ENCODE measurements at places on chromosomes 13 and 19. TPM values are rescaled to one million over a fixed set of nuclear protein-coding genes. Genes with fewer than 3 reads are reported as not detected.

DNA sequence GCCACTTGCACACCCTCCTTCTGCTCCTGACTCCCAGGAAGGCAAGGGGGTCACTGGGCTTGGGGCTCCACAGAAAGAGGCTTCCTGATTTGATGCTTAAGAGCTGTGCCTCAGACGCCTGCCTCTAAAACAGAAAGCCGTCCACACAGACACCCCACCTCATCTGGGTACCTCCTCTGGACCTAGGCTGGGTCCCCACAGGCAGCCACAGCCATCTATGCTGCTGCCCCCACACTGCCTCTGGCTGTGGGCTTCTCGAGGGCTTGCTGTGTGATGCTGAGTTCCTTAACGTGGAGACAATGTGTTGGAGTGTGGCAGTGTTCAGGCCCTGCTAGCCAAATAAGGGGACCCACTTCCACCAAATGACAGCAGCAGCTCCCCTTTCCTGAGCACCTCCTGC lies 8.5 kb upstream of the ZSCAN22 start:
- no peak for DNase-seq

The ZNF562 gene
- 25.1 TPM for polyA plus RNA-seq

- DNase-seq, result no peak
Measured at GRCh38 chr19:1220976-1221903, 15.7 kb downstream of the STK11 start.

The ZNF415 gene
- 17.6 TPM for polyA plus RNA-seq

The RNF17 gene
- not detected for polyA plus RNA-seq

The FUT3 gene
- 0.70 TPM for polyA plus RNA-seq

DNA sequence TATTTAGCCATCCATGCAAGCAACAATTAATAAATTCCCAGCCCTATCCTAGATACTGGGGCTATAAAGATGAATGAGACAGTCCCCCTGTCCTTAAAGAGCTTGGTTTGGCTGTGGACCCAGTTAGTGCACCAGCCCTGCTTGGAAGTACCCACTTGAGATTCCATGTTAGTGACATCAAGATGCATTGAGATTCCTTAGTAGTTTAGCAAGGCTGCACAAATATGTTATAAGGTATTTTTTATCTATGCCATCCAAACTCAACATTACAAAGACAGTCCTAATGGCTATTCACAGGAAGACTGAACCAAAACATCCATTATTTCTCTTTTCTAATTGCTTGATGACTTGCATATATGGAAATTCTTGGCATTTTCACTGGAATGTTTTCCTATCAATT lies 48.8 kb upstream of the RAP2A start:
- DNase-seq, result no peak

DNA sequence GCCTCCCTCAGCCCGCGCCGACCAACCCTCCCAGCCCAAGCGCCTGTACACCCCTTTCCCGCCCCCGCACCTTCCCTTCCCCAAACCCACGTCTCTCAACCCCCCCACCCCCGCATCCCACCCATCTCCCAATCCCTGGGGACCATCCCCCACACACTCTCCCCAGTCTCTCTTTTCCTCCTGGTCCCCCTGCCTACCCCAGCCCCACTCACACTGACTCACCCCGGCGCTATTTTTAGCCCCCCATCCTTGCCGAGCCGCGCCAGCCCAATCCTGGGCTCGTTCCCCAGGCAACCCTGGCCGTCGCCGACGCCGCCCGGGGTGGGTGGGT lies 11.7 kb downstream of the CIC start:
- no peak for DNase-seq

The GNG7 gene
- 6.5 TPM for polyA plus RNA-seq

DNA sequence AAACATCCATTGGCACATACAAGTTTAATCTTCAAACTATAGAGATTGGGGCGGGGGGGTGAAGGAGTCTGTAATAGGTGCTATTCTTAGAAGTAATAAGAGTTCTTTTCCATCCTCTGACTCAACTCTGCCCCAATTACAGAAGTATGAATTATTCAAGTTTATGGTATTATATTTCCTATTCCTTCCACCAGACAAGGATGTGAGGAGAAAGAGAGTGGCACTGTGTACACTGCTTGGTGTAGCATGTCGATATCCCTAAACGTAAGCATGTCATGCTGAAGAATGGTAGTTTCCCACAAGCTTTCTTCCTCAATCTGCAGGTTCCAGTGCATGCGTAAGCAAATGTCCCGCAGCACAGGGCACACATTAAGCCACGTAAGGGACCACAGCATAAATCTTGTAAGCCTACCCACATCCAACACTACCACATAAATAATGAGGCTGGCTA lies 14.1 kb downstream of the BRD4 start:
- no peak for DNase-seq

The ACTMAP gene
- polyA plus RNA-seq, result 13.6 TPM

GRCh38 chr13:28953714-28954418 lies 133.7 kb downstream of the MTUS2 start:
- no peak for DNase-seq

DNA sequence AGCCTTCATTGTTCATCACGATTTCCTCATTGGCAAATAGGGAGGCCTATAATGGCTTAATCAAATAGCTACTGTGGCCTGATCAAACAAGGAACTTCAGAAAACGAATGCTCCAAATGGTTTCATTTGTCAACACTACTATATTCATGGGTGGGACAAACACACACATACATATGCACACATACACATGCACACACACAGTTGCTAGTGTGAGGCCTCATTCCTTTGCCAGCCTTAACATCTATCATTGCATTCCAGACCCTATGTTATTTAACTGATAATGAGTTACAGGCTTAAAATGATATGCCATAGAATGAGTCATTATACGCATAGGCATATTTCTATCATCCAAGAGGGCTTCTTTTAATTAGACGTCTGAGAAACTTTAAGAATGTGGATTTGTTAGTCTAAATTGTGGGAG lies 140.2 kb downstream of the KLF5 start:
- no peak for DNase-seq

The ZNF208 gene
- 12.4 TPM for polyA plus RNA-seq

DNA sequence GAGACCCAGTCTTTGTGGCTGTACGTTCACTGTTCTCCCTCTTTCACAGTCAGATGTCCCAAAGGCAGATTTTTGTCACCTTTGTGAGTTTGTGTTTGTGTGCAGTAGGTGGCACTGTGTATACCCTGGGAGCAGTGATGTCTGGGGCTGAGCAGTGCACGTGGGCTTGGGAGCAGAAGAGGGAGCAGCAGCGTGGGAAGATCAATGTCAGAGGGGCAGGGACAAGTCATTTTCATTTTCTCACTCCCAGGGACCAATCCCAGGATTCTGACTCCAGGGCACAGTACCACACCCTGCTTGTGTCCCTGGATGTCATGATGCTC lies 2.0 kb upstream of the PSG6 start:
- no peak for DNase-seq

The TNFSF11 gene
- polyA plus RNA-seq, result 0.53 TPM

The SLC25A41 gene
- 0.93 TPM for polyA plus RNA-seq

- DNase-seq, result no peak
Measured at GRCh38 chr19:43148233-43148632, 38.1 kb downstream of the PSG5 start.

- DNase-seq, result no peak
Measured at GRCh38 chr13:71596116-71596515, 270.9 kb downstream of the DACH1 start.

The PCDH20 gene
- polyA plus RNA-seq, result 8.3 TPM

The CKM gene
- polyA plus RNA-seq, result 0.33 TPM

- DNase-seq, result no peak
Measured at GRCh38 chr13:81058916-81059290, 718.0 kb upstream of the SPRY2 start.

GRCh38 chr19:53485046-53486004 lies 17.8 kb downstream of the ZNF813 start:
- no peak for DNase-seq

The PALM3 gene
- 20.0 TPM for polyA plus RNA-seq

- no peak for DNase-seq
Measured at GRCh38 chr19:35170359-35171061, 16.0 kb downstream of the FXYD5 start.

GRCh38 chr19:493391-494170 lies 2.7 kb upstream of the MADCAM1 start:
- DNase-seq, result no peak

The RNF113B gene
- not detected for polyA plus RNA-seq

DNA sequence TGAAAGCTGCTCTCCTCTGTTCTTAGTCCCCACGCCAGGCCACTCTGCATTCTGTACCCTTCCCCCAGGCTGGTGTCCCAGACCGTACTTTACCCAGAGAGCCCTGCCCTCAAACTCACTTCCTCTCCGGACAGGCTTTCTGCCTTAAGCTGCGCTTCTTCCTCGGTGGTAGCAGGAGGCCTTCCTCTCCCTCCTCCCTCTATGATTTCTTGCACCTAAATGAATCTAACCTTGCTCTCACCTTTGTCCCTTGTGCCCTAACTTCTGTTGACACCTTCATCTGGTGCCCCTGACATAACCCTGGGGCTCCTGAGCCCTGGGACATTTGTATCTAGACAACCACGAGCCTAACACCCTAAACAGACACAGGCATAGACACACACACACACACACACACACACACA lies 29.6 kb upstream of the CEACAM21 start:
- DNase-seq, result no peak

GRCh38 chr13:112103260-112103838 lies 36.4 kb downstream of the SOX1 start:
- no peak for DNase-seq

- no peak for DNase-seq
Measured at GRCh38 chr13:38980750-38981078, 9.9 kb downstream of the STOML3 start.
